Naive thymus-derived CD4-positive, alpha-beta T cell (primary cell): ENCODE measurements at places on chromosomes 6 and 20. TPM values are rescaled to one million over a fixed set of nuclear protein-coding genes. Genes with fewer than 3 reads are reported as not detected.

KIF25 gene
- not detected for total RNA-seq

HTR1E gene
- total RNA-seq, result not detected in 2 replicates

CTSZ gene
- total RNA-seq, result 46.1 and 48.7 TPM in 2 replicates

TMEM244 gene
- total RNA-seq, result not detected in 2 replicates

ZNF334 gene
- total RNA-seq, result 1.4 and 1.7 TPM in 2 replicates

TMEM242 gene
- total RNA-seq, result 13.2 TPM

SCRT2 gene
- not detected for total RNA-seq

ACTL10 gene
- 3.6 TPM for total RNA-seq

FAM50B gene
- 4.3 TPM for total RNA-seq

SLA2 gene
- 78.2 and 80.7 TPM in 2 replicates for total RNA-seq

MRAP2 gene
- total RNA-seq, result not detected

CD24 gene
- total RNA-seq, result 0.73 TPM

CSNK2B gene
- total RNA-seq, result 101 TPM

MTHFD1L gene
- total RNA-seq, result 55.3 and 57.8 TPM in 2 replicates

GPLD1 gene
- 0.31 and 0.44 TPM in 2 replicates for total RNA-seq

ATF6B gene
- 142 and 144 TPM in 2 replicates for total RNA-seq

PLCB1 gene
- total RNA-seq, result 0.46 and 0.56 TPM in 2 replicates

SNAI1 gene
- total RNA-seq, result 5.0 TPM

BACH2 gene
- 31.8 and 33.0 TPM in 2 replicates for total RNA-seq

PSMB1 gene
- total RNA-seq, result 71.1 TPM

TP53TG5 gene
- not detected for total RNA-seq

GSTA4 gene
- total RNA-seq, result 3.3 and 3.8 TPM in 2 replicates

ECT2L gene
- total RNA-seq, result not detected

PROKR2 gene
- total RNA-seq, result not detected

PPIL6 gene
- total RNA-seq, result 0.22 TPM in 1 of 2 replicates, not detected in the other

TMEM200A gene
- 6.0 and 7.2 TPM in 2 replicates for total RNA-seq

PHACTR3 gene
- not detected for total RNA-seq

IRF4 gene
- total RNA-seq, result 27.1 TPM

NPEPL1 gene
- total RNA-seq, result 50.5 TPM

GLP1R gene
- total RNA-seq, result not detected in 2 replicates

SLC22A1 gene
- 0.39 TPM for total RNA-seq

MEP1A gene
- total RNA-seq, result not detected

SOBP gene
- not detected for total RNA-seq

TSPO2 gene
- total RNA-seq, result not detected in 2 replicates

CST4 gene
- total RNA-seq, result not detected

BANF2 gene
- total RNA-seq, result not detected

TTK gene
- total RNA-seq, result 0.13 TPM

PTPN1 gene
- 59.7 TPM for total RNA-seq

TBCC gene
- 73.5 TPM for total RNA-seq

TEAD3 gene
- 0.13 and 0.27 TPM in 2 replicates for total RNA-seq

OOEP gene
- not detected for total RNA-seq

SAMD3 gene
- total RNA-seq, result 40.7 TPM

TNFRSF6B gene
- total RNA-seq, result 0.74 TPM

CYP39A1 gene
- total RNA-seq, result not detected

SLC22A2 gene
- total RNA-seq, result not detected

OPRM1 gene
- not detected in 2 replicates for total RNA-seq

MCCD1 gene
- total RNA-seq, result not detected

IYD gene
- total RNA-seq, result not detected
